Neural progenitor cell (in vitro differentiated cells): ENCODE measurements at places on chromosomes 16 and 17.
A peak's percentile ranks its signal among the peaks of the same experiment; 100 is the strongest.

DNA sequence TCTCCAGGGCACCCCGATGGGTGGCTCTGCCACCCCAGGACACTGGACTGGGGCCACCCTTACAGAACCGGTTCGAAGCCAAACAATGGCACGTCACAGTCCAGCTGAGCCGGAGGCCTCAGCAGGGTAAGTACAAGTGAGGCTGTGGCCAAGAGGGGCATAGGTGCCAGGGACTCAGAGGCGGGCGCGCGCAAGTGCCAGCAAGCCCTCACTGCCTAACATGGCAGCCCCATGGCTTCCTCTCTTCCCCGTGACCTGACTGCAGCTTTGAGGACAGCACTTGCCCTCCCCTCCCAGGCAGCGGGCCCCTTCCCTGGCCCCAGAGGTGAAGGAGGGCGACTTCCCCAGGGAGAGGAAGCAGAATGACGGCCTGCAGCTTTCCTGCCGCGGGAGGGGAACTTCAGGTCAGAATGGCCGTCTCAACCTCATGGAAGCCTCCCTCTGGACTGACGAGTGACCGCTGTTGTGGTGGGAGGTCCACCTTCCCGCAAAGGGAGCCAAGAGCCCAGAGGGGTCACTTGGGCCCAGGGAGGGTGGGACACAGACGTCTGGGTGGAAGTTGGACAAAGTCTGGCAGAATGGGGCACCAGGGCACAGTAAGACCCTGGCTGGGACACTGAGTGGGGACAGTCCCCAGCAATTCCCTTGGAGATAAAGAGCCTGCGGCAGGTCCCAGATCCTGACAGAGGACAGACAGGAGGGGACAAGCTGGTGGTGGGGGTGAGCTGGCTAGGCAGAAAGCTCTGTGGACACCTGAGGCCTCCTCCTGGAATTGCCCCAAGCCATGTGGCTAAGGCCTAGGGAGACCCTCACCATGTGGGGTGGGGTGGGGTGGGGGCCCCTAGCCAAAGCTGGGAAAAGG lies 52.1 kb upstream of the TOB1 start:
- DNase-seq: no peak

- DNase-seq: no peak
Observed at GRCh38 chr17:9553181-9553580, 22.4 kb downstream of the STX8 start.

DNA sequence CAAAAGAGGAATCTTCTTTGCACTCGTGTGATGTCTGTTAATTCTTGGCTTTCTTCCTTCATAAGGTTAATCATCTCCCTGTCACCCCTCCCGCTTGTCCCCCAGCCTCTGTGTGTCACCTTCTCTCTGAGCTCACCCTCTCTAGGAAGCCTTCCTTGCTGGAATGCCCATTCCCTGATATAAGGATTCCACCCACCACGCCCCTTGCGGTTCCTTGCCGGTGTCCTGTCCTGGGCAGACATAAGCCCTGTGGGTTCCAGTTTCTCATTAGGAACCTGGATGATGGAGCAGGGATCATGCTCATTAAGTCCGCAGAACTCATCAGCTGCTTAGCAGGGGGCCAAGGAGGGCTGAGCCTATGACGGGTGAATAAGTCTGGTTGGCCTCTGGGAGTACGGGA lies 559.3 kb downstream of the MAF start:
- DNase-seq: peak; percentile 45

GRCh38 chr16:83932955-83933673 lies 19.9 kb upstream of the OSGIN1 start:
- DNase-seq: no peak

- no peak for DNase-seq
Observed at GRCh38 chr16:66849021-66849420, 4.8 kb downstream of the CA7 start.

DNA sequence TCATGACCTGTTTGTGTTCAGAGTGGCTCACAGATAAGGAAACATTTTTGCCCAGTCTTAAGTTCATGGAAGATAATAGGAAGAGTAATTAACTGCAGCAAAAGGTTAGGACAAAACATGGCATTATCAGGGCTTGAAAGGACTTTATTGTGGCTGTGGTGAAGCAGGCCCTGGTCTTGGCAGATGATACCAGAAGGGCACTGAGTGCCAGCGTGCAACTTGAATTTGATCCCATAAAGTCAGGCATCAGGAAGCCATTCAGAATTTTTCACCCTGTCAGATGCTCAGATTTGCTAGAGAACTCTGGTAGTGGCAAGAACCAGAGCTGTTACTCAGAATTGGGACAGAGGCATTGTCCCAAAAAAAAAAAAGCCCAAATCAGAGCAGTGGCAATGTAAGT lies 11.2 kb upstream of the COG7 start:
- no peak for DNase-seq

DNA sequence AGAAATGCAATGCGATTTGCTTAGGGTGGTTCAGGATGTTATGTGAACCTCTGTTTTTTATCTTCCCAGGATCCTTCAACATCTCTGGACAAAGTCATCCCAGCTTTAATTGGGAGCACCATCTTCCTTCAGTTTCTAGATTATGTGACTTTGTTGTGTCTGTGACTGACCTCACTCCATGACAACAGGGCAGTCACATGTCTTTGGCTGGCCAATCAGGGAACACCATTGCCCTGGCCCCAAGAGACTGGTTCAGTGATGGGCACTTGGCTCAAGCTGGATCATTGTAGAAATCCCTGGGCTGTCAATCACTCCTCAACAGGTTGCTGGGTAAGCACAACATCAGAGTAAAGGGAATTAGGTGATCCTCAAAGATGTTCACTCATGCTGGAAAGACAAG lies 499.7 kb downstream of the XYLT1 start:
- DNase-seq: no peak

DNA sequence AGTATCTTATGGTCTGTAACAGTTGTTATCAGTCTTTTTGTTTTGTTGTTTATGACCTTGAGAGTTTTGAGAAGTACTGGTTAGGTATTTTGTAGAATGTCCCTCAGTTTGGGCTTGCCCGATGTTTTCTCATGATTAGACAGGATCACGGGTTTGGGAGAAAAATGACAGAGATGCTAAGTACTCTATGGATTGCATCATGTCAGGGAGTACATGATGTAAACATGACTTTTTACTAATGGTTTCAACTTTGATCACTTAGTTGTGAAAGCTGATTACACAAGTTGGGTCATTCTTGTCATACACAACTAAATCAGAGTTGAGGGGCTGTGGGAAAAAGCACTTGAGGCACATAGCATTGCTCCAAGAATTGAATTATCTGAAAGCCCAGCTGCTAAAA lies 94.7 kb upstream of the SIAH1 start:
- no peak for DNase-seq

DNA sequence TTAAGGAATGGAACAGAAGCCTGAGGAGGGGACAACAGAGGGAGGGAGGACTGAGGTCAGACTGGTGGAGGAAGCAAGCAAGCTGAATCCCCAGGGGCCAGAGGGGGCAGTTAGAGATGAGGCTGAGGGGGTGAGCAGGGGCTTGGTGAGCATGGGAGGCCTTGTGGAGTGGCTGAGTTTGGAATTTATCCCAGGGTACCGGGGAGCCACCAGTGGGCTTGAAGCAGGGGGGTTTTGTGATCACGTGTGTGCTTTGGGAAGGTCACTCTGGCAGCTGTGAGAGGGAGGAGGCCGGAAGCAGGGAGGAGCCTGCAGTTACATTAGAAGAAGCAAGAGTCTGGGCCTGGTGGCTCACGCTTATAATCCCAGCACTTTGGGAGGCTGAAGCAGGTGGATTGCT lies 9.8 kb upstream of the CTCF start:
- no peak for DNase-seq

GRCh38 chr16:3484318-3485096 lies 10.8 kb downstream of the C16orf90 start:
- no peak for DNase-seq

GRCh38 chr17:63960006-63960405 lies 12.7 kb downstream of the SCN4A start:
- no peak for DNase-seq

DNA sequence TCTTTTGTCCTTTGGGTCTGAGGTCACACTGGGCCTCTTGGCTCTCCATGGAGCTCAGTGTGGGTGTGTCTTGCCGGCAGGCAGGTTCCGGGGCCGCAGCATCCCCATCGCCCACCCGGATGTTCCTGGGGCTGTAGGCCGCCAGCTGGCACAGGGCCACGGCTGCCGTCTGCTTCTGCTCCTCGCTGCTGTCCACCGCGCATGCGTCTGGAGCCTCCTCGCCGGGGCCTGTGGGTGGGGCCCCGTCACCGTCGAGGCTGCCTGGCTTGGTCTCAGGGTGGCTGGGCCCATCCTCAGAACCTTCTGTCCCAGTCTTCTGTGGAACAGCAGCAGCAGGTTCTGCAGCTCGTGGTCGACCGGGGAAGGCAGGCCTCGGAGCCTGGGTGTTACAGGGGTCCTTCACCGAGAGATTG lies 9.6 kb downstream of the ZNF750 start:
- no peak for DNase-seq

- no peak for DNase-seq
Observed at GRCh38 chr17:38942696-38943334, 17.4 kb downstream of the LASP1NB start.

- DNase-seq: no peak
Observed at GRCh38 chr16:84832488-84833143, 12.8 kb downstream of the CRISPLD2 start.

- no peak for DNase-seq
Observed at GRCh38 chr17:64573214-64573613, 66.4 kb downstream of the CEP95 start.

DNA sequence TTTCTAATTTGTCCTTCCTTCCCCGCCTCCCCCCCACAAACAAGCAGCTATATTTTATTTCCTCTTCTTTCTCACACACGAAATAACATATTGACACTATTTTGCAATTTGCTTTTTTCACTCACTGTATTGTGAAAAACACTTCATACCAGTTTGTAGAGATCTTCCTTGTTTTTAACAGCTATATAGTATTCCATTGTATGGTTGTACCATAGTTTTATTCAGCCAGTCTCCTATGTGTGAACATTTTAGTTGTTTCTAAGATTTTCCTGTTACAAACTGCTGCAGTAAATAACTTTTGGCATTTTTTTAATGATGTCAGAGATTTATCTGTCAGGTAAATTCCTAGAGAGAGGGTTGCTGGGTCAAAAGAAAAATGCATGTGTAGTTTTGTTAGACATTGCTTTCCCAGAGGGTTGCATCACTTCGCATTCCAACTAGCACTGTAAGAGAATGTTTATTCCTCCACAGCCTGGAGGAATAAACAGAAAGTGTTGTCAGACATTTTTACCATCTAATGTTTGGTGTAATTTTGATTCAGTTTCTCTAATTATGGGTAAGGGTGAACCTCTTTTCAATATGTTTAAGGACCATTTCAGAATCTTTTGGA lies 101.2 kb downstream of the MRTFB start:
- no peak for DNase-seq

- DNase-seq: no peak
Observed at GRCh38 chr17:40447806-40448205, 4.6 kb downstream of the IGFBP4 start.

DNA sequence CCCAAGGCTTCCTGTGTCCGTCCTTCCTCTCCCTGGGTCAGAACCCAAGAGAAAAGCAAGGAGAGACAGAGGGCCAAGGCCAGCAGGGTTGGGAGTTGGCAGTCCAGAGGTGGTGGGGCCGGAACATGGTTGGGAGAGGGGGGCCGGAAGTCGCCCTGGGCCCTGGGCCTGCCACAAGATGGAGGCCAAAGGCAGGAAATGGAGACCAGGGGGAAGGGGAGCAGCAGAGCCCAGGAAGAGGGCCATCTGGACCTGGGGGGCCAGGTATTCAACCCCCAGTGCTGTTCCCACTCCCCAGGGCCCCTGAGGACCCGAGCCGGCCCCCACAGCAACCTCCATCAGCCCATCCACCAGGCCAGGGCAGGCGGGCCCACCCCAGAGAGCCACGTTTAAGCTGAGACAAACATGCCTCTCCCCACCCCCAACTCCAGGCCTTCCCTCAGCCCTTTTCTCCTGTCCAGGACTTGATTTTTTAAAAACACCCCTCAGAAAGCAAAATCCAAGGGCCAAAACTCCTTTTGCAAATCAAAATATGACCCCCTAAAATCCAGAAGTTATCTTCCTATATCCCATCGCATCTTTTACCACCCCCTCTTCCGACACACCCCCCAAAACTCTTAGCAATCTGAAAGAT lies 4.4 kb upstream of the BCL6B start:
- no peak for DNase-seq

GRCh38 chr17:8873801-8874715 lies 6.6 kb upstream of the PIK3R6 start:
- no peak for DNase-seq

- DNase-seq: peak; percentile 89
Observed at GRCh38 chr17:74457146-74457819, 9.2 kb upstream of the CD300A start.

- no peak for DNase-seq
Observed at GRCh38 chr17:31815212-31815730, 43.8 kb downstream of the COPRS start.

DNA sequence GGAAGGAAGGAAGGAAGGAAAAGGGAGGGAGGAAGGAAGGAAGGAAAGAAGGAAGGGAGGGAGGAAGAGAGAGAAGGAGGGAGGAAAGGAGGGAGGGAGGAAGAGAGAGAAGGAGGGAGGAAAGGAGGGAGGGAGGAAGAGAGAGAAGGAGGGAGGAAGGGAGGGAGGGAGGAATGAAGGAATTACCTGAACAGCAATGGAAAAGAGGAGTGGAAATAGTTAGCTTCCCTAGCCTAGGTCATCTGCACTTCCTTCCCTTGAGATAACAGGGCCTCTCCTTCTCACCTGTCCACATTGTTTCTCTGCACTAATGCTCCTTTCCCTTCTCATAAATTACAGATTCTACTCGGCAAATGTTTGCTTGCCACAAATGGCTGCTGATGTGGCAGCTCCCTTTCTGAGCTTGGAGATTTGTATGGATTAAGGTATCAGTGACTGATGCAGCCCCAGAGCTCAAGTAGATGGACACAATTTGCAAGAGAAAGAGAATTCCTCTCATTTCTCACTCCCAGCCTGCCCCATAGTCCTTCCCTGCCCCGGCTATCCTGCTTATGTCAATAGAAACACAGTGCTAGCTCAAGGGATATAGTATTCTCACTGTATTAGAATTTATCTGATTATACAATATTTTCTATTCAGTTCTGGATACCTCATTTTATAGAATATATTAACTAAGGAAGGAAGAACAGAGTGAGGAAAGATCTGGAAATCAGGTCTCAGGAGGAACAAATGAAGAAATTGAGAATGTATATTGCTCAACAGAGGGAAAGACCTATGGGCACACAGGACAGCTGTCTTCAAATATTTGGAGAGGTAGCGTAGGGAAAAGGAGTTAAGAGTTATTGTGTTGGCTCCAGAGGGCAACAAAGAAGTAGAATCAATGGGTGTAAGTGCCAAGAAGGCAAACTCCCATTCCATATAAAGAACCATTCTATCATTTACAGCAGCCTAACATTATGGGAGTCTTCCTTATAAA lies 14.6 kb downstream of the HOXB1 start:
- DNase-seq: no peak

DNA sequence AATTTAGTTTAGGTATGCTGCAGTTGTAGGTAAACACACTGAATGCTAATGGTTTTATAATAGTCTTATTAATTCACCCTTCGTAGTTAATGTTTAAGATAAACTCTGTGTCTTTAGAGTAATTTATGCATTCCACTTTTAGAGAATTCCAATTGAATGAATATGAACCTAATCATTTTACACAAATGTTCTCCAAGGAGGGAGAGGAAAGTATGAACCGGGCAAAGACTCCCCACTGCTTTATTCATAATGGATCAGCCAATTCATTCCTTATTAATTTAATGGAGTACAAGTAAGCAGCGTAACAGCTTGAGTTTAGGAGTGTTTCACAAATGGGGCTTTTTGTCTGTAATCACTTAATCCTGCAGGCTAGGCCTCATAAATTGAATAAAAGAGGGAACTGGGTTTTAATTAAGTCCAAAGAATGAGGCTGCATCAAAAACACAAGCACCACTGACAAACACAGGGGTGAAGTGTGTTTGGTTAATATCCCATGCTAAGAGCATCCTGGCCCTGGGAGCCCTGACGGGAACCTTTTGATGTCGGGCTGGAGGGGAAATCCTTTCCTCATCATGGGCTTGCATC lies 375.7 kb upstream of the DYNLRB2 start:
- DNase-seq: peak; percentile 38
